HEK293T (cell line): ENCODE measurements at places on chromosomes 16 and 17.

- DNase-seq: no peak
These were observed 32.2 kb upstream of the CHMP6 start for GRCh38 chr17:80959330-80960036.

DNA sequence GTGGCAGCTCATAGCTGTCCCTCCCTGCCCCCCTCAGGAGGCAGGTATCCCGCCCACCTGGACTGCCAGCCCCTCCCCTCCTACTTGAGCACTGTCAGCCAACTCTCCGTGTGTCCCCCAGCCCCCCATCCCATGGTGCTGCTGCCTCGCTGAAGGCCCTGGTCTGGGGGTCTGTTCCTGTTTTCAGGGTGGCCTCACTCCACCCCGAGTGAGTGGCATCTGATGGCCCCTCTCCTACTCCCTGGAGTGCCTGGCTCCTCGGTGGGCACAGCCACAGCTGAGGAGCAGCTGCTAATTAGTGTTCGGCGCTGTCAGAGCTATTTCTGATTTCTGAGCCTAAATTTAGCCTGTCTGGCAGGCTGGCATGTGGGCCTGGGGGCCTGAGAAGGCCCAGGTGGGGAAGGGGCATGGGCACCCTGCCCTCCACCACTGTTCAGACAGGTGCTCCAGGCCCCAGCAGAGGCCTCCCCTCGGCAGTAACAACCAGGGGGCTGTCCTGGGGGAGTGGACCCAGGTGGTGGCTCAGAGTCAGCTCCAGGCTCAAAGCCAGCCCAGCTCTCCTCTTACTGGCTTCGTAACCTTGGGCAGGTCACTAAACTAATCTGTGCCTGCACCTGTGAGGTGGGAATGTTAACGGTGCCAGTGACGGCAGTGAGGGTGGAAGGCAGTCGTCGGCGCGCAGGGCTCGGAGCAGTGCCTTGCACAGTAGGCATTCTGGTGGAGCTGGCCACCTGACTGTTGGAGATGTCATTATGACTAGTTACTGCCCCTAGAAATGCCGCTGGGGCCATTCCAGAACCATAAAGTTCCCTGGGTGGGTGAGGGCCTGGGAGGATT is 6.5 kb downstream of the FMNL1 start:
- DNase-seq: no peak

DNA sequence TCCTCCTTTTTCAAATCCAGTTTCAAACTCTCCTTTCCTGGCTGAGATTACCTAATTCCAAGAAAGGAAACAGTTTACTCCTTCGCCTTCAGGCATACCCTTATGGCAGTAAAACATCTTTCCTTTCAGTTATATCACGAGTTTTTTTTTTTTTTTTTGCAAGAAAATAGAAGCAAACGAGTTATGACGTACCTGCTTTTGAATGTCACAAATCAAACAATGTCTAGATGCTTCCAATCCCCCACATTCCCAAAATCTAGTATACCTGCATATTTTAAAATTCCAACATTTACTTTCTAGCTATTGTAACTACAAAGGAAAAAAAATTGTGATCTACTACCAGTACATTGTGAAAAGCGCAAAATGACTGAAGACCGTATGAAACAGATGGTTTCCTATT is 28.9 kb downstream of the GSPT1 start:
- DNase-seq: no peak

DNA sequence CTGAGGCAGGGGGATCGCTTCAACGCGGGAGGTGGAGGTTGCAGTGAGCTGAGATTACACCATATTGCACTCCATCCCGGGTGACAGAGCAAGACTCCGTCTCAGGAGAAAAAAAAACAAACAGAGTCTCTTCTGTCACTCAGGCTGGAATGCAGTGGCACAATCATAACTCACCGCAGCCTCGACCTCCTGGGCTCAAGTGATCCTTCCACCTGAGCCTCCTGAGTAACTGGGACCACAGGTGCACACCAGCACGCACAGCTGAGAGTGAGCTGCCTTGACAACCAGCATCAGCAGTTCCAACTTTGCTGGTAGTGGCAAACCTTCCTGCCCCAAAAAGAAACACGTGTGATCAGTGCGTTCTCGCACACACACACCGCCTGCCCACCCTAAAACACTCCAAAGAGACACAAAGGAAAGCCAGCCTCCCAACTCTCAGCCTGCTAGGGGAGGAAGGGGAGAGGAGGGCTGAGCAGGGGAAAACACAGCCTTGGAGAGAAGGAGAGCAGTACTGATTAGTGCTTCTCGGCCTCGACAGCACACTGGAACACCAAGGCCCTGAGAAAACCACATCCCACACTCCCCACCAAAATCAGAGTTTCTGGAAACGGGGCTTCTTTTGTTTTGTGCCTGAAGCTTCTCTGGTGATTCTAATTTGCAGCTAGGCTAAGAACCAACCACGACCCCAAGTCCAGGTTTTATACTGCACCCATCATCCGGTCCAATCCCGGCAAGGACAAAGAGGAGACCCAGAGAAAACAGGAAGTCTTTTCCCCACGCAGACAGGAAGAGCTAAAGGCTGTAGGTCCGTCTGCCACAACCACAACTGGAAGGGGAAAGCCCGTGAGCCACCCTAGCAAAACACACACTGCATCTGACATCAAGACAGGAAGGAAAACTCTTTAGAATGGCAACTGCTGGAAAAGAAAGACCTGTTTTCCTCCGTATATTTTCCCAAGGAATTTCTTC is 28.8 kb downstream of the ZCCHC14 start:
- DNase-seq: no peak

GRCh38 chr16:79823639-79824038 is 223.1 kb upstream of the MAF start:
- no peak for DNase-seq

- no peak for DNase-seq
These were observed 71.5 kb downstream of the CRISPLD2 start for GRCh38 chr16:84891149-84891795.
